ENCODE measurements at places on chromosomes 12 and 14. TPM values are rescaled to one million over a fixed set of nuclear protein-coding genes. Genes with fewer than 3 reads are reported as not detected.

TRIM9 gene
- 2.6 TPM for total RNA-seq

FLRT2 gene
- not detected for total RNA-seq

ENDOU gene
- total RNA-seq: not detected

NID2 gene
- total RNA-seq: 2.5 TPM

DDX23 gene
- 105 TPM for total RNA-seq

GALNT4 gene
- total RNA-seq: 6.8 TPM

CCND2 gene
- total RNA-seq: not detected

TPH2 gene
- total RNA-seq: not detected

SLC17A8 gene
- total RNA-seq: not detected
